NCI-H2171 treated with DMSO at 0.1 percent for 48 hours (cell line): ENCODE measurements at places on chromosomes 6 and 20.
A peak's percentile ranks its signal among the peaks of the same experiment; 100 is the strongest.

DNA sequence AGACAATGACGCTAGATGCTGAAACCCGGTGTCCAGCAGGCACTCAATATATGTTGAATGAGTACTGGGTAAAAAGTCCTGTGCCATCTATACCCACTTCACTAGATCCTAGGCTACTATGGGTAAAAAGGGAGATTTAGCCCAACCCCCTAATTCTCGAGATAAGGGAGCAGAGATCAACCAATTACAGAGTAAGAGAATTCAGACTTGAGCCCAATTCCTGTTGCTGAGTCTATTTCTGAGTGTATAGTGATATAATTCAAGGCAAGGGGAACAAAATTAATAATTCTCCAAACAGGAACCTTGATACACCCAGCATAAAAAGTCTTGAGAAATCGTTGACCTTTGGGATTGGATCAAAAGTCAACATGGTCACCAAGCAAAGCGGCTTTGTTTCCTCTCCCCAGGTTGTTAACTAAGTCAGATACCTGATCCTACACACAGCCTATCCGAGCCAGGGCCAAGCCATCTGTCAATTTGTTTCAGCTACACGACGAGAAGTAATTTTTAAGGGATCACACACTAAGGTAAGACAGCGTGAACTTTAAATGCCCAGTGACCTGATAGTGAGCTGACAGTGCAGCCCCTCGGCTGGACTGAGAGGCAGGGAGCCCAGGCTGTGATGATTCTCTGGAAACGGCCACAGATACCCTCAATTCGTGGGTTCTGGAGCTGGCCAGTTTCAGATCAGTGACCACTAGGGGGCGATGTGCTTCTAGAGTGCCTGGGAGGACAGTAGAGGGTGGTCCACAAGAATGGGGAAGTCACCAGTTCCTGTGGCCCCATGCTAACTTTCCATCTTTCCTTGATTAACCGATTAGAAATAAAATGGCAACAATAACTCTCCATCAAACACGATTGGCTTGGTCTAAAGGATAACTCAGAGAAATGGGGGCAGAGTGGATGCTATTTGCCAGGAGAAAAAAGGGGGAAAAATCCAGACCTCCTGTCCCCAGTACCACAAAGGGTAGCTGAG, 46.2 kb downstream of the SLC22A23 start:
- DNase-seq: peak; percentile 90

DNA sequence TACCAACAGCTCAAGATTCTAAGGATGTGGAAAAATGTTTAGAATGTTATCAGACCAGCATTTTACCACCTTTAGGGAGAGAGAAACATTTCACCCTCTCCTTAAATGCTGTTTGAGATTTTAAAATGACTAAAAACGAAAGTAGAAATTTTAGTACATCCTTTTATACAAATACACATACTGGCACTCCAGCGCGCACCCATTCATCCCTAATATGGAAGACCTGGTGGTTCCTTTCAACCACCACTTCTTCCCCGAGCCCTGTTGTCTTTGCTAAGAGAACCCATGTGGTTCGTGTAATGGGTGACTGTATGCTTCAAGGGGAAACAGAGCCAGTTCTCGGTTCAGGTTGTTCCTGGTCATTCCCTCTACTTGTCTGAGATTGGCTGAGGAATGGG, 21.3 kb downstream of the SPATA2 start:
- DNase-seq: no peak

DNA sequence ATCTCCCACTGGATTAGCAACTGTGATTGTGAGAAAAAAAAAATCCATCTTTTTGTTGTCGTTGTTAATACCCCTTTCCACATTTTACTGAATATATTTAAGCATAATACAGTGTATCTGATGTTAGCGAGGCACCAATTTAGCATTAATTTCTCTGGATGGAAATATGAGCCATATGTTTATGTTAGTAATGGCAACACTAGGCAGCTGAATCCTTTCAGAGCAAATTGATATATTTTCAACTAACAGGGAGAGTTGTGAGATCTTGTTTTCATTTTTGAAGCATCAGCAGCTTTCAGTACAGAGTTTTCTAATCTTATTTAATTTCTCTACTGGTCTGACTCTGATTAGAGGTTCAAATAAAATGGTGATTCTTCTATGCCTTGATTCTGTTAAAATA, 84.8 kb upstream of the HDAC2 start:
- DNase-seq: peak; percentile 37

GRCh38 chr20:62267543-62267942, 29.2 kb downstream of the OSBPL2 start:
- DNase-seq: no peak

- no peak for DNase-seq
Measured at GRCh38 chr20:25277051-25277801, 29.3 kb downstream of the PYGB start.
